ENCODE measurements at places on chromosomes 7 and 10.

DNA sequence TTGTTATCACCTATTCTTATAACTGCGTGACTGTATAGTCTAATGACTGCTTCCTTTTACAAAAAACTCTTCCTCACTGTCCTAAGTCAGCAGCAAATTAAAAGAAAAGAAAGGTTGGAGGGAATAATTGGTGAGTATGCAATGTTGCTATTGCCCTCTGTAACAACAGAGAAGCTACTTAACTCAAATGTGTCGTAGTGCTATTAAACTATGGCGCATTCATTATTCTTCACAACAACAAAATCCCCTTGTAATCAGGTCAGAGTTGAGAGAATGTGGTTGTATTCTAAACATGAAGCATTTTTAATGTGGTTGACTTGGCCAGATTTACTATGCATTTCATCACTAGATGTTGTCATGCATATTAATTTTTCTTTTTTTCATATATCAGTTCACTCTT lies 897.8 kb upstream of the PHF14 start:
- DNase-seq: no peak

GRCh38 chr10:121900443-121901174 lies 27.2 kb downstream of the ATE1 start:
- DNase-seq: no peak

GRCh38 chr10:124008681-124009080 lies 84.7 kb downstream of the CHST15 start:
- DNase-seq: no peak

GRCh38 chr10:118585234-118585633 lies 10.2 kb downstream of the PRLHR start:
- no peak for DNase-seq

GRCh38 chr10:118669020-118669791 lies 73.8 kb upstream of the PRLHR start:
- DNase-seq: no peak

DNA sequence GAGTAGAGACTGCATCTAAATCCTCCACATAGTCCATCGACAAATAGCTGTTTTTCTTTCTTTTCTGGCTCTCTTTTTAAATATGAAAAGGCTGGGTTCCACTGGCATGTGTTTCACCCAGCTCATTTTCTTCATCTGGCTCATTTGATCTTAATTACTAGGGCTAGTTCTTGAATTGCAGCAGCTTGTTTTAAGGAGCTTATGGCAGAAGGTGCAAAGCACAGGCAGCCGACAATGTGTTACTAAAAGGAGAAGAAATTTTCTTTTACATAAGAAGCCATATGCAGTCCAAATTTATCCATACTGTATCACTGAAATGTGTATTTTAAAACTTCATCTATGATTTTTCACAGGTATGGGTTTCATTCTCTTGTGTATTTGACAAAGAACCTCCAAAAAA lies 205.6 kb upstream of the PTER start:
- DNase-seq: no peak

DNA sequence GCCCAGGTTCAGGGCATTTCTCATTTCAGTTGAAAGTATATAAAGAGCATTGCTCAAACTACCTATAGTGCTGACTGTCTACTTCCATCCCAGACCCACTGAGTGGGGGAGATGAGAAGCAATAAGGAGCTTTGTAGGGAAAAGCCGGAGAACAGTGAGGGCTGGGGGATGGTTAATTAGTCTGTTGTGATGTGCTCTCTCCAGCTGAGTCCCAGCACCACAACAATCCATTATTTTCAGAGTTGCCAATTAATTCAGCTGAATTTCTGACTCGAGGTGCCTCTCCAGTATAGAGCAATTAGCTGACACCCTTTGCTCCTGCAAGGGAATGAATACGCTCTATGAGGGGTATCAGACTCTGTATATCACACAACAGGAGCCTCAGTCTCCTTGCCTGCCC lies 1118.6 kb downstream of the SORCS3 start:
- DNase-seq: no peak

DNA sequence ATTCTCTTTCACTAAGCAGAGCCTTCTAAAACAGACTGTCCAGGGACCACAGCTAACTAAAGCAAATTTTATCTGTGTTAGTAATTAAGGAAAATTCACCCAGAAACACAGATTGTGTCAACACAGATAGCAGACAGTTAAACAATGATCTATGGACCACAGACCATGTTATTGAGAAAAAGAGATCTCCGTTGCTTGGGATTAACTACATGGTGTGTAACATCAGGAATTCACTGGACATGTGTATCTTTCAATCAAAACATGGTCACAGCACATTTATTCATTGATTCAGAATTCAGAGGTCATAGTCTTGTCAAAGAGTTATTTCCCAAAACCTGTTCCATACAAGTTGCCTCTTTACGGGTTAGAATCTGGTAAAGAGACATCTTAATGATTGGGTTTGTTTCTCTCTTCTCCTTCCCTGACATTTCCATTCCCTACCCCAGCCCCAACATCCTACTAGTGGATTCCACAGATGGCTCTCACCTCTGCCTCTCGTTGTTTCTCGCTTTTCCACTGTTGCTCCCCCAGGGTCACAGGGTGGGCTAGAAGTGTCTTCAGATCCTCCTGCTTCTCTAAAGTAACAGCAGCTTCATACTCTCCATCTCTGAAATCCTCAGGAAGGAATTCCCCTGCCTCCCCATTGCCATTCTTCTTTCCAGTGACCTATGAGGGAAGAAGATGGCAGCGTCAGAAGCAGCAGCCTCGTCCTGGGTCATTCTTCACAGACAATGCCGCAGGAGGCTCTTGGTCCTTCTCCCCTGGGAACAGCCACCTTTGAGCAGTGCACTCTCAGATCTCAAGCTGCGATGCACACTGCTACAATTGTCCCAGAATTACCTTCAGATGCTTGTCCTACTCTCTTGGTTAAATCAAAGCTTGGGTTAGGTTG lies 958 bp downstream of the ANKRD1 start:
- no peak for DNase-seq

GRCh38 chr10:27625452-27626211 lies 120.0 kb downstream of the MKX start:
- DNase-seq: no peak

GRCh38 chr10:61159253-61159652 lies 215.3 kb upstream of the RHOBTB1 start:
- no peak for DNase-seq

DNA sequence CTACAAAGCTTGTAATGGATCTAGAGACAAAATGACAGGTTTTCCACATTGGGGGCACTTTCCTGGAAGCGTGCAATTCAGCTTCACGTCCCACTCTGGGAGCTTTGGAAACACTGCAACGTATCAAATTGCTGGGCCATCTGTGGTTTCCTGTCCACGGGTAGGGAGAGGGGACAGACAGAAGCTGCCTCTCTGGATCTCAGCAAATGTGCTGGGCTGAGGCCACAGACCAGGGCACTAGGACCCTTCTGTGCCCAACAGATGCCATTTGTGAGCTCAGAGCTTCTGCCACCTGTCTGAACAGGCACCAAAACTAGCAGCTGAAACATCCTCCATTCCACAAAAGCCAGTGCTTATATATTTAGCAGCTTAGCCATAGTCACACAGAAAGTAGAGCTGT lies 40.9 kb upstream of the FRMD4A start:
- no peak for DNase-seq

DNA sequence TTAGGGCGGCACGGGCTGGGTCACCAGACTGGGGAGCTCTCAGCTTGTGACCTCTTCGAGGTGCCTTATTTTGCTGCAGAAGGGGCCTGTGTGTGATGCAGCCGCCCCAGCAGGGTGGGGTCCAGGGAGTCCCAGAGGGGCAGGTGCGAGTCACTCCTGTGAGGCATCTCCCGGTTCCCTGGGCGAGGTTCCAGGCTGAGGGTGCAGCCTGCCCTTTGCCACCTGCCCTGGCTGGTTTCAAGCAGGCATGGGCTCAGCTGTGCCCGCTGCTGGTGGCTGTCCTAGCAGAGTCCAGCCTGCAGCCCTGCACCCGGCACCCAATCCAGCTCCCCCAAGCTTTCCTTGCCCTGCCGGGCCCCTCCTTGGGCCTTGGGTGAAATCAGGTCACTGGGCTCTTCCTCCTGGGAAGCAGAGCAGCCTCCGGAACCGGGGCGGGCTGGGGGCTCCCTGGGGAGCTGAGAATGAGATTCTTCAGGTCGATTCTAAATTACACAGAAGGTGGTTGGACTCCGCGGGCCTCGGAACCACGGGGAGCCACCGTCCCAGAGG lies 64.8 kb downstream of the PWWP2B start:
- no peak for DNase-seq

DNA sequence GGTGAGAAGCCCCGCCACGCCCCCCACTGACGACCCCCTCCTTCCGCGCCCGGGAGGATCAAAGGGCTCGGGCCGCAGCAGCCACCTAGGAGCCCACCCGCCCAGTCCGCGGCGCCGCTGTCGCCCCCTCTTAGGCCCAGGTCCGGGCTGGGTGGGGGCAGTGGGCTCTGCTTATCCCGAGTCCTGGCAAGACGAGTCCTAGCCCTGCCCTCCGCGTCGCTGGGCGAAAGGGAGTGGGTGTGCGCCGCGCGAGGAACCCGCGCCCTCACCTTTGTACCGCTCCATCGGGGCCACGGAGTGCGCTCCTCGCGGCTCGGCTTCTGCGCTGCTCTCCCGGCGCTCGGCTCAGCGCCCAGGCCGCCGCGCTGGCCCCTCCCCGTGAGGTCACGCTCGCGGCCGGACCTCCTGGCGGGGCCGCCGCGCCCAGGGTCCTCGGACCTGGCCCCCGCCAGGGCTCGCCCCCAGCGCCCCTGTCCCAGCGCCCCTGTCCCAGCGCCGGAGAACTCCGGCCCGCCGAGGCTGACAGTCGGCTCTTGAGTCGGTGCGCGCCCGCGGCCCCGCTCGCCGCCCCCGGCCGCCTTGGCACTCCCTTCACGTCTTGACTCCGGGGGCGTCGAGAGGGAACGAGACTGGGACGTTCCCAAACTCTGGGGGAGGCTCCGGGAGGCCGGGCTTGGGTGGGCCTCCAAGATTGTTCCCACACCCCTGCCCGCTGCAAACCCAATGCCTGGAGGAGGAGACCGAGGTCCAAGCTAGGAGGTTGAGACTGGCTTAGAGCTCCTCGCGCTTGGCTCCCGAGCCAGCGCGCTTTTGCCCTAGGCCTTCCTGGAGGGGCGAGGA lies at the start of gene AFAP1L2:
Gene AFAP1L2, minus strand, starts transcription at position 332 of the 840 bp plus-strand sequence. Its CDS starts 47 bp downstream, at position 285.
- no peak for DNase-seq

DNA sequence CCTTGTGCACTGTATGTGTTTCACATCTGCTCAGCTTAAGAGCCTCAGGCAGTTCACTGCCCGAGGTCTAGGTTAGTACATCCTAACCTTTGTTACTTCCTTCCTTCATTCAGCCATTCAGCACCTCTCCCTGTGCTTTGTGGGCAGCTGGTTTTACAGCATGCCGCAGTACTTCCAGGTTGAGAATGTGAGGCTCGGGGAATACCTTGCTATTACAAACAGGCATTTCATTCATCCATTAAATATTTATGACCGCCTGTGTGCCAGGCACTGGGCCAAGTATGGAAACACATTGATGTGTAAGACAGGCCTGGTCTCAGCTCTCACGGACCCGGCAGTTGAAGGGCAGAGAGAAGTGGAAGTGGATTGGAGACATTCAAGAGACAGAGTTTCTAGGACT lies 82.4 kb downstream of the SHH start:
- DNase-seq: no peak

DNA sequence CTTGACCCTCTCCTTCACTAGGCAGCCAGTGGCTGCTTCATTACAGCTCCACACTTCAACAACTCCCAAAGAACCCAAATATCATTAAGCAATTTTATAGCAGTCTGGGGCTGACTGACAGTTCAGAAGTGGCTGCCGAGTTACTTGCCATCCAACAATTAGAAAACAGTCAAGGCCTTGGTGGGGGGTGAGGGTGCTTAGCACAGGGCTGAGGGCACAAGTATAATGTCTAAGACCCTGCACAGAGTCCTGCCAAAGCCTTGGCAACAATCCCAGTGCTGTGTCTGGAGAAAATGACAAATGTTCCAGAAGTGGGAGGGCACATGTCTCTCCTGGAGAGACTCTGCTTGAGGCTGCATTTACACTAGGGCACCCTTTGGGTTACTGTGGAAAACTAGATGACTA lies 71.1 kb downstream of the CXCL12 start:
- no peak for DNase-seq

DNA sequence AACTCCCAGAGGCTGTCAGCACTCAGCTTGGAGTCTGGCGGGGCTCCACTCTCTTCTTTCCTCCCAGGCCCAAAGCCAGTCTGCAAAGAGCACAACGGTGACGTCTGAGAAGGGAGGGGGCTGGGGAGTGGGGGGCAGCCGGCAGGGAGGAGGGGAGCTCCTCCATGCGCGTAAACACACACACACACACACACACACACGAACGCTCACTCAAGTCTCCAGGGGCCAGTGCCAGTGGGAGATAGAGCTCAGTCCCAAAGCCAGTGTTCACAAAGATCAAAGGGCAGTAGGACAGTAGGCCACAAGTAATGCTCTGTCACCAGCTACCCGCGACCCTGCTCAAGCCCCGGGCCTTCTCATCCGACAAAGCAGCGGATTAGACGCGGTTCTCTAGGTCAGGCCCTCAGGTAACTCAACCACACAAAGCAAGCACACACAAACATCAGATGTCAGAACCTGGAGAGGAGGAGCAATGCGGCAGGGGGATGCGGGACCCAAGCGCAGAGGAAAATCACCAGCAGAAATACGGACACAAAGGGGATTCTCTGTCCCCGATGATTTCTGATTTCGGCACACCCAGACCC lies 19.9 kb downstream of the TCAF1 start:
- no peak for DNase-seq

GRCh38 chr10:114870486-114870885 lies 48.9 kb downstream of the FHIP2A start:
- no peak for DNase-seq

DNA sequence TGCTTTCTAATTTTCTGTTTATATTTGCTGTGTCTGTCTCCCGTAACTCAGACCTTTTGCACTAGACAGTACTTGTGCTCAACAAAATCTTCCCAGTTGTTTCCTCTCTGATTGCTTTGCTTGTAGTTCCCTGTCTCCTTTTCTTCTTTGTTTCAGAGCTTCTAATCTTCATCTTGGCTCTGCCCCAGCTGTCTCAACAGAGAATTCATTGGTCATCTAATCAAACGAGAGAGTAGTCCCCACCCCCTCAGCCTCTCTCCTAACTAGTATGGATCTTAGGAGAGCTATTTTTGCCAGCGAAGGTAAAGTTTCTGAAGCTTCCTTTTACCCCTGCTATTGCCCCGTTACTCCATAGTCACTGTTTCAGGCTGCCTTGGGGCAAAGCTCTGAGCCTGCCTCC lies 32.8 kb downstream of the SLC26A4 start:
- no peak for DNase-seq

DNA sequence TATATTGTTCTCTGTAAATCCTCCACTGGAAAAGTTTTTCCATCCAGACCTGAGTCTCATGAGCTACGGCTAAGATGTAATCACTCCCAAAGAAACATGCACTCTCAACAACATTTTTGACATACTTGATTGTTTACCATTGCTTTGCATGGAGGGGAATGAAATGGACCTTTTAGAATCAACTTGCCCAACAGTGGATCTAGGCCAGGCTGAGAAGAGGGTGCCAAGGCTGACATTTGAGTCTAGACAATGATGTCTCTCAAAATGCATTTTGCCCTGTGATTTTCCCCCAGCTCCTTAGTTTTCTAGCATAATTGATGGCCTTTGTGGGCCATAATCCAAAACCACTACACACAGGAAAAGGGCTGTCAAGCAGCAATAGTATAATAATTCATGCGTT lies 297.9 kb upstream of the KLF6 start:
- no peak for DNase-seq

GRCh38 chr10:45514291-45515270 lies 140.6 kb downstream of the ALOX5 start:
- no peak for DNase-seq

GRCh38 chr10:51985336-51985735 lies 285.9 kb upstream of the CSTF2T start:
- DNase-seq: no peak
